CD4-positive, alpha-beta T cell treated with Interleukin-6 at 100 ng/mL for 8 hours (primary cell): ENCODE measurements at places on chromosomes 13 and 19.

- no peak for DNase-seq
These were observed at the start of gene STOML3 for GRCh38 chr13:38990693-38991092. TSS of gene STOML3 (minus strand) at chr13:38990831. CDS start at chr13:38990721, 110 bp downstream.

DNA sequence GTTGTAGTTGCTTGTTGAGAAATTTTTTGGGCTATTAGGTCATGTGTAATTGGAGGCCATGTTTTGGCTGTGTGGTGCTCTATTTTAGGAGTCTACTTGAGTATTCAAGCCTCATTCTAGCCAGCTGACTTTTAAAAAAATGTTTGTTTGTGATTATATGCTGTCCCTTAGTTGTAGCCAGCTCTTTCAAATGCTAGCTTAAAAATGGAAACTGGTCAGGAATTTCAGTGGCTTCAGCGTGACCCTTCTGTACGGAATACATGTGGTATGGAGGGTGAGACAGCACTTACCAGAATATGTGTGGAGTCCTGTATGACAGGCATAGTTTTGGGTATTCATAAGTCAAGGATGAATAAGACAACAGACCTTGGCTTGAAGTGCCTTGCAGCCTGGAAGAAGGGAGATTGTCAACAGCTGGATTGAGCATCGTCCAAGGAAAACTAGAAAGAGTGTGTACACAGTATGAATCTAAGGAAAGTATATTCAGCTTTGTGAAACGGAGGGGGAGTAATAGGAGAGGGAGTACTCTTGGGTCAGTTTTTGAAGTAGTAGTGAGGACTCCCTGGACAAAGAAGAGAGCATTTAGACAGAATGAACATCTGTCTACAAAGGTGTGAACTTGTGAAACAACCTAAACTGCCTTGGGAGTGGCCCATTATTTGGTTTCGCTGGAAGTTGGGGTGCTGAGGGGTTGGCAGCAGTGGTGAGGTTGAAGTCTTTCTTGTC, 20.0 kb upstream of the WTIP start:
- DNase-seq = no peak

GRCh38 chr13:60019119-60019993, 144.4 kb downstream of the DIAPH3 start:
- DNase-seq = no peak

DNA sequence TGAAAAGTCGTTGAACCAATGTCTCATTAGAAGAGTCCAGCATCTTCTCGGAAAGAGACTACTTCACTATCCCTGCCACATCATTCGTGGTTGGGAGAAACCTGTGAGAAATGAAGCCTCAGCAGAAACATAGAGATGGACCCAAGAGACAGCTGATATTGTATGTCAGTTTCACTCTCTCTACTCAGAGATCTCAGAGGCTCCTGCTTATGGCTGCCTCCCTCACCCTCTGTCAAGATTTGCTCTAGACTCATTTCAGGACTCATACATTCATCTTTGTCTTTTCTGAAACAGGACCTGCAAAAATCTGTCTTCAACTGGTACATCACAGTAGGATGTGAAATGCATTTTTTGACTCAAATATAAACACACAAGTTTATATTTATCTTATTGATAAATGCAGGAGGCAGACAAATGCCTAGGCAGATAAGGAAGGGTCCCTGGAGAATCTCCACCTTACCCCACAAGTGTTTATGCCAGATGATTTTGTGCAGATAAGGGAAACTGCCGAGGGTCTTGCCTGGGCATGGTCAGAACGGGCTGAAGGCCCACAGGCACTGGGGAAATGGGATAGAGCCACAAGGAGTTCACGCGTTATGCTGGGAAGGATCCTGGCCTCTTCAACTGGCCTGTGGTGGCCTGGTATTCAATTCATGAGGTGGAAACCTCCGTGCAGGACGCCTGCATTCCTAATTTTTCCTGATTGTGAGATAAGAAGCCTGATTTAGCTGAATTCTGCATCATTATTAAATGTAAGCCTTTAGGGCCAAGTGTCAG, 1834.0 kb upstream of the PCDH20 start:
- DNase-seq = no peak

DNA sequence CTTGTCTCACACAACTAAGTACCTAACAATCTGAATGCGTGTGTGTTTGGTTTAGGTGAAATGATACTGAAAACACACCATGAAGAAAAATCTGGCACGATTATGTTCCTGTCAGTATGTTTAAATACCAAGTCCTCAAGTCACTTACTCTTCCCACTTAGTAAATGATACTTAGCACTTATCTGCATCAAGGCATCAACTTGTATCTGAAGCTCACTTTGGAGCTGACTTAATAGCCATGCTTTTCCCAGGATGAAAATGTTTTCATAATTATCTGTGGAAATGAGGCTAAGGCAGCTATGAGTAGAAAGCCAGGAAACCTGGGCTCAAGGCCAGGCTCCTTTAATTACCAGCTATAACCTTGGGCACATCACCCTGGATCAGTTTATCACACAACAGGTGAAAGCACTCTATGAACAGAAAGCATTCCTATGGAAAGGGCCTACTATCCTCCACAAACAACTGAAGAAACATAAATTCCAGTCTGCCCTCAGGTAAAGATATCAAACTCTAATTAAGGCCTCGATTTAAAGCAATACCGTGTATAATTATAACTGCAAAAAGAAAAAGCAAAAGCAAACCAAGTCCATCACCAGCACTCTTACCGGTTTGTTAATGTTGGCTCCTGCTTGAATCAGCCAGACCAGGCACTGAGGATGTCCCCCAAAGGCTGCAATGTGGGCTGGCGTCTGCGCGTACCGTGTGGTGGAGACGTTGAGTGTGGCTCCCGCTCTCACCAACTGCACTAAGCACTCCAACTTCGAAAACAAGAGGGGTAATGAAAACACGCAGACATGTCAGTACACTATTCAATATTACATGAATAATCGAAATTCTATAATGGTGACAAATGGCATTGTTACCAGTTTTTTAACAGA, 4.6 kb downstream of the ANKRD10 start:
- no peak for DNase-seq

DNA sequence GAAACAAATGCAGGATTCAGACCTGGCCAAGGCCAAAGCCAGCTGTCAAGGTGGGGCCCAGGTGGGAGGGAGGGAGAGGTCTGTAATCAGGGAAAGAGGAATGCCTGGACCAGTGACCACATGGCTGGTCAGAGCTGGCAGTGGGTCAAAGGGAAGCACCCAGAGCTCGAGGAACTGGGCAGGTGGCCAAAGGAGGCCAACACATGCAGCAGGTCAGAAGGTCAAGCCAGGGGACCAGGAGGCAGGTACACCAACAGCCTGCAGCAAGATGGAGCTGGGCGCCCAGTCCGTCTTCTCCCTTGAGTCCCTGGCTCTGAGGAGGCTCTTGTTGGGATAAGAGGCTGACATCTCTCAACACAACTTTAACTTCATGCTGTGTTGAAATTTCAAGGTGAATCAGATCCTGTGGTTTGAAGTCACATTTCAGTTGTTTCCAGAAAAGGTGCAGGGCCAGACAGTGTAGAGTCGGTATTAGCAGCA, 17.1 kb downstream of the GPATCH1 start:
- DNase-seq = no peak

- DNase-seq = no peak
These were observed 142.8 kb upstream of the SOX1 start for GRCh38 chr13:111923991-111924677.

GRCh38 chr13:106619688-106620555, 52.0 kb upstream of the ARGLU1 start:
- peak; percentile 8 for DNase-seq

- DNase-seq = no peak
These were observed 155.0 kb upstream of the SERP2 start for GRCh38 chr13:44218501-44219240.

DNA sequence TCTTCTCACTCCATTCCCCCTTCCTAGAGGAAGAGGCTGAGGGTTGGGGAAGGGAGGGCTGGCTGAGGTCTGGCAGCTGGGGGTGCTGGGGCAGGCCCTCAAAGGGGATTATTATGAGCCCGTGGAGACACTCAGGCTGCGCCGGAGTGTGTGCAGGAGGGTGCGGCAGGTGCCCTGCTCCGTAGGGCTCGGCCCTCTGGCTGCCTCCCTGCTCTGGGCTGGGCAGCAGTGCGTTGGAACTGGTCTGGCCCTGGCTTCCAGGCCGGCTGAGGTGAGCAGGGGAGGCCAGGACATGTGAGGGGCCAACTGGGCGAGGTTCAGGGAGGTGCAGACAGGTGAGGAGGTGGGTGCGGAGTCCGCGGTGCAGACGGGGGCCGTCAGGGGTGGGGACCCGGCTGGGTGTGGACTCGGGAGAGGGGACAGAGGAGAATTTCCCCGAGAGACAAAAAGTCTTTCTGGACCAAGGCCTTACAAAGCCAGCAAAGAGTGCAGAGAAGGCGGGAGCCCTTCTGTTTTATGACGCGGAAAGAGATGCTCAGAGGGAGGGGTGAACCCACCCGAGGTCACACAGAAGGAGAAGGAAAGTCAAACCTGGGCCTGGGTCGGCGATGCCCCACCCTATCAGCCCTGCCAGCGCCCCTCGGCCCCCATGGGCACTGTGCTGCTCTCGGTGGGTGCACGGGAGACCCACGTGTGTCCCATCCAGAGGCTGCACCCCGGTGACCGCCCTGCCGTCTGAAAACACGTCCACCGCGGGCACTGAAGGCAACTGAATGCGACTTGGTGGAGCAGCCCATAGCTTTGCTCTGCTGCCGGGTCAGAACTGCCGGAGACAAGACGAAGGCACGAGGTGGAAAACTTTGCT, 31.0 kb downstream of the PIP5K1C start:
- no peak for DNase-seq

- no peak for DNase-seq
These were observed 194.1 kb upstream of the MIR17HG start for GRCh38 chr13:91153372-91153771.

DNA sequence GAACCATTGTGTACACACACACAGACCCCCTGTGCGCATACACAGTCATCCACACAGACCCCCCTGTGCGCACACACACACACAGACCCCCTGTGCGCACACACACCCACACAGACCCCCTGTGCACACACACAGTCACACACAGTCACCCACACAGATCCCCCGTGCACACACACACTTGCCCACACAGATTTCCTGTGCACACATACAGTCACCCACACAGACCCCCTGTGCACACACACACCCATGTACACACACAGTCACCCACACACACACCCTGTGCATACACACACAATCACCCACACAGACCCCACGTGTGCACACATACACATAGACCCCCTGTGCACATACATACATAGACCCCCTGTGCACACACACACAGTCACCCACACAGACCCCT, 106.1 kb downstream of the HSPH1 start:
- DNase-seq = no peak

- no peak for DNase-seq
These were observed 9.0 kb downstream of the ATP13A1 start for GRCh38 chr19:19654441-19654840.

DNA sequence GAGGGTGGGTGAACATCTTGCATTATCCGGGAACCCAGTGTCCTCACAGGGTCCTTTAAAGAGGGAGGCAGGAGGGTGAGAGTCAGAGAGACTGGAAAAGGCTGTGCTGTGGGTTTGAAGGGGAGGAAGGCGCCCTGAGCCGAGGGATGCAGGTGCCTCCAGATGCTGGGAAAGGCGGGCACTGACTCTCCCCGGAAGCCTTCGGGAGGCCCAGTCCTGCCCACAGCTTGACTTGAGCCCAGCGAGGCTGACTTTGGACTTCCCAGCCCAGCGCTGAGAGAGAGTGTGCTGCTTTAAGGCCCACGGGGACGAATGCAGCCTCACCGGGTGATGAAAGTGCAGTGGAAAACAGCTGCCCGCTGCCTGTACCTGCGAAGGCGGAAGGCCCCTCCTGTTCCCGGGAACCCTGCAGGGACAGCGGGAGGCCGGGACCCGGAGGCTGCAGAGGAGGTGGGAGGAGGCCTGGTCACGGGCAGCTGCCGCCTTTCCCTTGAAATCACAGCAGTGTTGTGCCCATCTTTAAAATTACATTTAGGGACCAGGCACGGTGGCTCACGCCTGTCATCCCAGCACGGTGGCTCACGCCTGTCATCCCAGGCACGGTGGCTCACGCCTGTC, 16.1 kb downstream of the REXO1 start:
- DNase-seq = no peak
